NCI-H748 treated with DMSO at 0.1 percent for 48 hours (cell line): ENCODE measurements at places on chromosomes 6 and 20.

DNA sequence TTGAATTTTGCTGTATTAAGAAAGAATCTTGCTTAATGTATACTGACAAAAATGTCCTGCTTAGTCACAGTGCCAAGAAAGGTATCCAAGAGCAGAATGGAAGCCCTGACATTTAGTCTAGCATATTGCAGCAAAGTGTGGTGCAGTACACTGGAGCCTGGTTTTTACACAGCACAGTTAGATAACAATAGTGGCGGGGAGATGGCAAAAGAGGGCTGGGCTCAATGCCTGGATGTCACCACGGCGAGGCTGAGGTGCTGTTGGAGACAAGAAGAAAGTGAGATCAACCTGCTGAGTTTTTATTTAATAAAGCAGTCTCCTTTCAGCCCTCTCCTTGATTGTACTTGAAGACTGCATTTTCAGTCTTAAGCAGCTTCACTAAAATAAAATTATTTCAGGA, 426.0 kb downstream of the LMBRD1 start:
- DNase-seq: no peak

DNA sequence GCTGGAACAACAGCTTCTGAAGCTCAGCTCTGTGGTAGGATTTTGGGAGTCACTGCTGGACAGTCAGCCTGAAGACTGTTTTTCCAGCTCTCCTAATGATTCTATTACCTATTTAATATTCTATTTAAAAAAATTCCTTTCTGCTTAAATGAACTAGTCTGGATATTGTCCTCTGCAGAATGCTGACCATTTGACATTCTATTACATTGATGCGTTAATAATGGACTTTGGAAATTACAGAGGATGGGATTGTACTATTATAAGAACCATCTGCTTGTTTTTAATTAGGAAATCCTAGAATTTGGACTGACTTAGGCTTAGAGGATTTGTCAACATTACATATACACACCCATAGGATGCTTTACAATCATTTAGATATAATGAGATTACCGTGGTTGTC, 19.7 kb downstream of the LRP11 start:
- no peak for DNase-seq

- DNase-seq: no peak
These were observed 22.6 kb downstream of the MOCS1 start for GRCh38 chr6:39911513-39912125.

DNA sequence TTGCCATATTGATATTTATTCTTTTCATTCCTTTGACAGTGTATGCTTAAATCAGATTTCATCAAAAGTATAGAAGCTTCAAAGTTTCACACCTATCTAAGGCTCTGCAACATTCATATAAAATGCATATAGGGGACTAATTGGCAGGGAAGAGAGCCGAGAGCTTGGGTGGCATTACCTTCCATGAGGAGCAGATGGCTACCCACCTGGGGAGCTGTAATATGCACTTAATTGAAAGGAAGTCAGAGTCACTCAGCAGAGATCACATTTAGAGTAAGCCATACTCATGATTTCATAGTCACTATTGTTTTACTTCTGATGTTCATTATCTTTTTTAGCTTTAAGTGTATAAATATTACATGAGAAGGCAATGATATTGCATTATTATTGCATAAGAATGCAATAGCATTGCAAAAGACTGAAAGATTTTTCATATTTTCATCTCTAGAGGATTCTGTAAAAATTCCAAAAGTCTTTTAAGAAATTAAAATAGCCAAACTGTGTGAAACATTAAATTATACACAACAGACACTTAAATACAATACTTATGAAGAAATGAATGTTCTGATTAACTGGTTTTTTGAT, 1305.2 kb downstream of the EPHA7 start:
- DNase-seq: peak; percentile 15

DNA sequence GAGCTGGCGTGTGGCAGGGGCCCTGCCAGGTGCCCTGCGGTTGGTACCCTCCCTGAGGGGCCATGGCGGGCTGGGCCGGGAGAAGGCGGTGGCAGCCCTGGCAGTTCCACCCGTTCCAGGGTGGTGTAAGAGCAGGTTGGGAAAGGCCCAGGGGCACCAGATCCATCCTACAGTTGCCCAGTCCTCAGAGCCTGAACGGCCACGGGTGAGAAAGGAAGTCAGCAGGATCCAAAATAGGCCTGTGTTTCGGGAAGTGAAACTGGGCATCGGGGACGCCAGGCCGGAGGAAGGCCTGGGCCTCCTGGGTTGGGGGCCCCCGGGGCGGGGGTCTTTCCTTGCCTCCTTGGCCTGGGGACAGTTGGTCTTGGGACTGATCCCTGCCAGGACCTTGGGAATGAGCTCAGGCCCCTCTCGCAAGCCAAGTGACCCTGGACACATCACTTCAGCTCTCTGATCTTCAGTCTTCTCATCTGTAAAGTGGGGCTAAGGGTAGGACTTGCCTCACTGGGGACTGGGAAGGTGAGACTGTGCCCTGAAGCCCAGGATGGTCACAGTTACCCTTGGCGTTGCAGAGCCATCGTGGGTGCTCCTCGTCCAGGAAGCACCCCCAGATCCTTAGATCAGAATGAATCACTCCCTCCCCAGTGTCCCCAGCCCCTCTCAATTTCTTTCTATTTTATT, 18.1 kb upstream of the NOL4L start:
- no peak for DNase-seq

DNA sequence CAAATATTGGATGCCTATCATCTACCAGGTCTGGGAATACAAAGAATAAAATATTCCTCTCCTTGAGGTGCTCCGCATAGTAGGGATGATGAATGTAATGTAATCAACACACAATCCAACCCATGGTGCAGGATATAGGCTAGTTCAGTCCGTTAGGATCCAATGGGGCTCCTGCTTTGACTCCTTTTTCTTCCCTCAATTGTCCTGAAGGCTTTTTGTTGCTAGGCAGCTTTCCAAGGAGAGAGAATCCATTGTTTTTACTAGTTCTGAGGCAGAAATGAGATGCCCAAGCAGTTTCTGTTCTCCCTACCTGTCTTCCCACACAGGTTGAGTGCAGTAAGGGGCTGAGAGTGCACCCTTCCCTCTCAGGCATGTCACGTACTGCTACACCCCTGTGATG, 12.1 kb downstream of the WRNIP1 start:
- no peak for DNase-seq

DNA sequence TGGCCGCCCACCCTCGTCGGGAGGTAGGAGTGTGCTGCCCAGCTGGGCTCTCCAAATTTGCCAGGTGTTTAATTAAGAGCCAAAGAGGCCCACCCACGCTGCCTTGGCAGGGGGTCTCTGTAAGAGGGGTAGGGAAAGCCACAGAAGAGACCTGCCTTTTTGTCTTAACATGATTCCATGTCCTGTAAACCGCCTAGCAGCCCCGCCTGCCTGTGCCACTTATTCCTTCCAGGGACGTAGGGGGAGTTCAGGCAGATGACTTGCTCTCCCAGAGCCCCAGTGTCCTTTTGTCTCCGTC, 2.1 kb downstream of the FAM210B start:
- no peak for DNase-seq

- DNase-seq: peak; percentile 21
These were observed 5.6 kb upstream of the PHACTR3 start for GRCh38 chr20:59598625-59599310.

DNA sequence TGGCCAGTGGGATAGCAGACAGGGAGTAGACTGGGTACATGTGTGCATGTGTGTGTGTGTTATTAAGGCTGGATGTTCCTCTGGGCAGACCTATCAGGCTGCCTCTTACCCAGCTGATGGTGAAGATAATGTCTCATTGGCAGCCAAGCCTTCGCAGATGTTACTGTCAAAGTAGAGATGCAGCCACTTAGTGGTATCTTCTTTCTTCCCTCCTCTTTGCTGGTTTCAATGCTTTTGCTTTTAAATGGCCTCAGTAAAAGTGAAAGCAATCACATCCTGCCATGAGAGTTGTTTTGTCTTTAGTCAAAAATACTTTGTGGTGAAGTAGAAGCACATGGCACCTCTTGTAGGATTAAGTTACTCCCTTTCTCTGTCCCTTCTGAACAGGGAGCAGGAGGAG, 57.5 kb downstream of the SNRNP48 start:
- DNase-seq: no peak

- no peak for DNase-seq
These were observed 49.2 kb downstream of the HECA start for GRCh38 chr6:139184047-139184446.

GRCh38 chr6:81950877-81951276, 198.4 kb upstream of the TENT5A start:
- DNase-seq: no peak

DNA sequence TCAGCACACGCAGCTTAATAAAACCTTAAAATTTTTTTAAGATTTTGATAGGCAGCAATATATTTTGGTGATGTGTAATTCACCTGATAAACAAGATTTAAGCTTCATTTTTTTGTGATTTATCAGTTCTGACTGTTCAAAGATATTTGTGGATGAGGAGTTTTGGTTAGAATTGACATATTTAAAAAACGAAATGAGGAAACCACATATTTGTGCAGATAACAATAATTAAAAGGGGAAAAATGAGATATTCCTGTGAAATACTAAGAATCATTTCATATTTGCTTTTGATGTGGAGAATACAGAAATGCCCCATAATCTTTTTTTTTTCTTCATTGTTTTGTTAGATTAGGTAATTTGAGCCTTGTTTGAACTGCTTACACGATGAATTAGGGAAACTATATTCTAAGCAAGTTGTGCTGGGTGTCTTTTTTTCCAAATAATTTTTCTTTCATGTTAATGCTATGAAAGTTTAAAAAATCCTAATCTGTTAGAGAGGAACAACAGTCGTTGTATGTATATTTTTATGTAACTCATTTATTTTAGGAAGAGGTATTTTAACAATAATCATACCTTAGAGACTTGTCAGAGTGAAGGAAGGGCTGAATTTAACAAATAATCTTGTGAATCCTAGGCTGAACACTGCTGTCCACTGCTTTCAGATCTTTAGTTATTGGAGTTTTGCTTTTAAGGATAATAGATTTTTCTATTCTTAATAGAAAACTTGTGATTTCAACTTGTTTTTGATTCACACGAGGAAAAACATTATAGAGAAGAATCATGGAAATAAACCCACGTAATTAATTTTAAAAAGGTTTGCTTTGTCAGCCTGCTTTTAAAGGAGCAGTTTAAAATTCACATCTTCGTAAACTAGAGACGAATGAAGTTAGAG, 4.0 kb downstream of the ARID1B start:
- peak; percentile 25 for DNase-seq

- no peak for DNase-seq
These were observed 176.8 kb downstream of the HTR1B start for GRCh38 chr6:77286541-77286940.

DNA sequence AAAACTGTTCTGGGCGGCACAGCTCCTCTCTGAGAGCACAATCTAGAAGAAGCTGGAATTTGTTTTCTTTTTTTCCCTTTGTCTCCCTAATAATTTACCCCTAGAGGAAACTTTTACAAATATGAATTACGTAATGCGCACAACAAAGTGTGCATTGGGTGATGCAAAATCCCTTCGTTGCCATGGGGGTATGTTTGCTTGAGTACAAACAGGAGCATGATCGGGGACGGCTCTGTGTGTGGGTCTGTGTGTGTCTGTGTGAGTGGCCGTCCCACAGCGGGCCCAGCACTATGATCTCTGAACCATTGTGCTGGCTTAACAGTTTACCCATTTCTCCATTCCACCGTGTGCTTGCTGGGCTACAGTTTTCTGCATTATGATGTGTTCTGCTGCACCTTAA, 278.2 kb downstream of the CDC5L start:
- DNase-seq: no peak

DNA sequence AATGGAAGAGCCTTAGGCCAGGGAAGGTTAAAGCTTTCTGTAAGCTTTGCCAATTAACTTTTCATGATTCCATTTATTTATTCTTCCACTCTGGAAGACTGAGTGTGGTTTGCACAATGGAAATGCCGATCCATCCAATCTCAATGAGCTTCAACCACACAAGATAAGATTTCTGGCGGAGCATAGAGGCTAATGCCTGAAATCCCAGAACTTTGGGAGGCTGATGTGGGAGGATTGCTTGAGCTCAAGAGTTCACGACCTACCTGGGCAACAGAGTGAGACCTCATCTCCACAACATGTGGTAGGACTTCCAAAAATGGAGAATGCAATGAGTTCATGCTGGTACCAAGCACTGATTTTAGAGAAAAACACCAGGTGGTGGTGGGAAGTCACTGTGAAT, 6.2 kb downstream of the ENPP1 start:
- no peak for DNase-seq

DNA sequence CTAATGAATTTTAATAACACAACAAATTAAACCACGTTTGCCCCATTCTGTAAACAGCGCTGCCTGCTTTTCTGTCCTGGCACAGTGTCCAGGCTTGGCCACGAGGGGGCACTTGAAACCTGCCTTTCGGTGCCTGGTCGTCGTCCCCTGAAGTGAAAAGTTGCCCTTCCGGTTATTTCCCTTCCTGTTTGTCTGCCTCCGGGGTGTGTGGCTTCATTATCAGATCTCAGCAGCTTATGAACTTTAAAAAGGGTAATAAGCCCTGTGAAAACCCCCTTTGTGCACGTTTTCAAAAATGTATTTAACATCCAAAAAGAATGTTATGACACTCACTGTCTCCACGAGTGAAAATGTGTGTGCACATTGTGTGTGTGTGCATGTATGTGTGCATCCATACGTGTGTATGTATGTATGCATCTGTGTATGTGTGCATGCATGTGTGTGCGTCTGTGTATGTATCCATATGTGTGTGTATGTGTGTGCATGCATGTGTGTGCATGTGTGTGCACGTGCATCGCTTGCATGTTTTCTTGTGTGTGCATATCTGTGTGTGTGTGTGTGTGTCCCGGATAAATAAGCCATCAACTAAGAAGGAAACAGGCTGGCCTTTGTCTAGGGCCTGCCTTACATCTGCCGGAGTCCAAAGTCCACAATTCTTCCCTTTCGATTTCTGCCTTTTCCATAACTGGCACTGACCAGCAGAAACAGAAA, 358.4 kb downstream of the THBS2 start:
- DNase-seq: peak; percentile 78

DNA sequence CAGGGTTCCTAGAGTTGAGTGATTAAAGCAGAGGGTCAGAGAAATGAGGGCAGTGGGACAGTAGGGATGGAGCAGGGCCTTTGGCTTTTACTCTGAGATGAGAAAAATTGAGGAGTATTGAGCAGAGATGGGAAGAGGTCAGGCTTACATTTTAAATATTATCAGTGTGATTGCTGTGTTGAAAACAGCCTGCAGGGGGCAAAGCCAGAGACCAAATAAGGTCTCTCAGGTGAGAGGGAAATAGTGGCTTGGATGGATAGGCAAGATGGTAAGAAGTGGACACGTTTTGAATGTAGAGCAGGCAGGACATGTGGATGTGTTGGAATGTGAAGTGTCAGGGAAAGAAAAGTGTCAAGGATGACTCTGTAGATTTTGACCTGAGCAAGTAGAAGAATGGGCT, 105.0 kb upstream of the MAP3K7 start:
- DNase-seq: no peak

GRCh38 chr20:61544910-61545889, 293.1 kb downstream of the CDH4 start:
- no peak for DNase-seq

GRCh38 chr6:33313105-33313708, 671 bp downstream of the TAPBP start:
- peak; percentile 54 for DNase-seq

DNA sequence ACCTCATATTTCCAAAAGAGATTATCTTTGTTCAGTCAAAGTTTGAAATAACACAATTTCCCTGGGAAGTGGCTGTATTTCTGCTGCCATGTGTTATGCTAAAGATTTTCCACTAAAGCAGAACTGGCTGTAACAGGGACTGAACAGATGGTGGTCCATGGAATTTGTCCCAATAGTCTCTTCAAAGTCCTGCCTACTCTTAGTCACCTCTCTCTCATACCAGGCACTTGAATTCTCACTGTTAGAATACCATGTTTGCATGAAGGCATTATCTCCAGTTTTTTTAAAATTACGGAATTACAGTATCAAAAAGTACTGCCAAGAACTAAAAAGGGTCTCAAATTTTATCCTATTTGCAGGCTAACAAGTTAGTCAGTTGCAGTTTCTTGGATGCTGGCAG, 105.0 kb upstream of the HDDC2 start:
- DNase-seq: no peak
